ENCODE measurements at places on chromosomes 6 and 20.

- DNase-seq = no peak
Measured at GRCh38 chr20:57869951-57870315, 160.1 kb upstream of the PMEPA1 start.

DNA sequence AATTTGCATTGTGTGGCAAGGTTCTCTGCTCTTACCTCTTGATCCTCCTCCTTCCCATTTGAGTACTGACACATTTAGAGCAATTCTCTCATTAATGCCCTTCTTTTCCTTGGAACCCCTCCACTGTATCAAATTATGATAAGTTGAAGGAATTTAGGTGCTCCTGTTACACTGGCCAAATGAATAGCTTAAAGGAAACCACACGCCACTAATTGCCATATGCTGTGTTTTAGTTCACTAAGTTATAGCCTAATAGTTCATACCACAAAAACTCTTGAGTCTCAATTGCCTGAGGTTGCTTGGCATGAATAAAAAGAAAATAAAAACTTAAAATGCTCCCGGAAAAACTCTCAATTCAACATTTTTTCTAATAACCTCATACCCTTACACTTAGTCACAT lies 1239.3 kb downstream of the EPHA7 start:
- DNase-seq = no peak

- no peak for DNase-seq
Measured at GRCh38 chr20:21397341-21398108, at the start of gene NKX2-4. Gene NKX2-4 (minus strand): TSS chr20:21397526. CDS start chr20:21397399, 127 bp downstream.

- DNase-seq = no peak
Measured at GRCh38 chr20:60882836-60883235, 369.2 kb upstream of the CDH4 start.

GRCh38 chr6:147204843-147205311 lies 660 bp downstream of the STXBP5 start:
- peak; percentile 11 for DNase-seq

- no peak for DNase-seq
Measured at GRCh38 chr6:61810047-61810446, 476.0 kb downstream of the KHDRBS2 start.

GRCh38 chr20:43514648-43514999 lies 7.1 kb downstream of the L3MBTL1 start:
- no peak for DNase-seq

DNA sequence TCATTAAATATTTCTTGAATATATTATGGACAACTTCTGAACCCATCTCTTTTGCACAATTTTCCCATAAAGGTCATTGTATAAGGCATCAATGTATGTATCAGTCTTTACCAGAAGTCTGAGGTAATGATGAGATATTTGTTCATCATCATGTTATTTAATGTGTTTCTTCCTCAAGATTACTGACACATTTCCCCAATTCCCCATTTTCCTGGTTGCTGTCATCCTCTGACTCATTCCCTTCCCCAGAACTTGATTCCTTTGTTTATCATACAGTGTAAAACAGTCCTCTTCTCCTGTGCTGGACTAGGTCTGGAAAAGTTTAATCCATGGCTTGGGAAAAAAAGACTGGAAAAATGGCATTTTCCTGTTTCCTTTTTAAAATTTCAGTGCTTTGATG lies 107.9 kb upstream of the FLRT3 start:
- peak; percentile 80 for DNase-seq

DNA sequence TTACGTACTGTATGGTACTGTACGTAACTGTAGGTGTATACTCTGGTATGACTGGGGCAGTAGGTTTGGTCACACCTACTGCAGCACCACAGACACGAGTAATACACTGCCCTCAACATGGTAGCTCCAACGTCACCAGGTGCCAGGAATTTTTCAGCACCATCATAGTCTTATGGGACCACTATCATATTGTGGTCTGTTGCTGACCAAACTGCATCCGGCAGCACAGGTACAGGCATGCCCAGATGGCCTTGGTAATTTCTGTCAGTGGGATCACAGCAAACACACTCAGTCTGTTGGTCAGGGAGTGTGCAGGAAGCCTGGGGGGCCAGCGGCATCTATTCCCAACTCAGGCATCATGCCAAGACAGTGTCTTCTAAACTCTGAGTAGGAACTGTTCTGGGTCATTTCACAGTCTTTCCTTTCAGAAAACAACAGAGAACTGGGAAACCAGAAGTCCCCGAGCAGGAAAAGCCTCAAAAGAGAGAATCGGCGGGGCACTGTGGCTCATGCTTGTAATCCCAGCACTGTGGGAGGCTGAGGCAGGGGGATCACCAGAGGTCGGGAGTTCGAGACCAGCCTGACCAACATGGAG lies 5.8 kb downstream of the YTHDF1 start:
- peak; percentile 46 for DNase-seq

- peak; percentile 95 for DNase-seq
Measured at GRCh38 chr6:26043384-26044139, 43.7 kb upstream of the HFE start.

GRCh38 chr6:105537981-105538578 lies 135.2 kb upstream of the PREP start:
- DNase-seq = no peak

- no peak for DNase-seq
Measured at GRCh38 chr6:116369540-116369939, 1.2 kb upstream of the DSE start.

DNA sequence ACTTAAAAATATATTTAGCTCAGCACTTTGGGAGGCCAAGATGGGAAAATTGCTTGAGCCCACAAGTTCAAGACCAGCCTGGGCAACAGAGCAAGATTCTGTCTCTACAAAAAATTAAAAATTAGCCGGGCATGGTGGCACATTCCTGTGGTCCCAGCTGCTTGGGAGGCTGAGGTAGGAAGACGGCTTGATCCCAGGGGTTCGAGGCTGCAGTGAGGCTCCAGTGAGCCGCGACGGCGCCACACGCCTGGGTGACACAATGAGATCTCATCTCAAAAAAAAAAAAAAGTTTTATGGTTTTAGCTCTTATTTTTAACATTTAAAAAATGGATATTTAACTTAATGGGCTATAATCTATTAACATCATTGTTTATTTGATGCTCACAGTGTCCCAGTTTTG lies 97.2 kb upstream of the RIPOR2 start:
- DNase-seq = no peak

DNA sequence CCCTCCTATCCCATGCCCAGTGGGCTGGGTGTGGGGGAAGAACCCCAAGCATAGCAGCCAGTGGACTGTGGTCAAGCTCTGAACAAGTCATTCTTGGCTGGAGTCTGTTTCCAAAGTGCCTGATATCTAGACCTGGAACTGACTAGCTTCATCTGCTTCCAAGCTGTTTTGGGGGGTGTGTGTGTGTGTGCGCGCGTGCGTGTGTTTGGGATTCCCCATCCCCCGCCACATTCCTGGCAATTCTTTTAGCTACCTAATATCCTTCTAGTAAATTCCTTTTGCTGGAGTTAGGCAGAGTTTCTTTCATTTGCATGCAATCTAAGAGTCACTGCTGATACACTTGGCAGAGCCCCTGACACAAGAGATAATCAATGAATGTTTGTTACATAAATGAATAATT lies 7.8 kb downstream of the PAK5 start:
- DNase-seq = no peak

GRCh38 chr6:168711666-168712300 lies 270.8 kb downstream of the SMOC2 start:
- no peak for DNase-seq
